ENCODE measurements at places on chromosomes 12 and 14.

- DNase-seq: peak; percentile 65
Observed at GRCh38 chr14:75230140-75230792, 48.4 kb upstream of the FOS start.

DNA sequence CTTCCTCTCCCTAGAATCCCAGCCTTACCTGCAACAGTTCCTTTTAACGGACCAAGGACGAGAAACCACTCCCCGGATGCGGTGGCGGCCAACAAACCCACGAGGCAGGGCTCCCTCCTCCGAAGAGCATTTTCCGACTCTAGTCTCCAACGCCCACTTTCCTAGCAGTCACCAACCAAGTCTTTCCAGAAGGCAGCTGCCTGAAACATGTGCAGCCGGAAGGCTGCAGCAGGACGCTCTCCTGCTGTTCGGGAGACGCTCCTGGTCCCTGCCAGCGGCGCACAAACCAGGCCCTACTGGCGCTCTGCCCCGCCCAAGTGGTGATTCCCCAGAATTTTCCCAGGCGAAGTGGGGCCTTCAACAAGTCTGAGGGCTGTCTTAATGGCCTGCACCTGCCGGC lies 21.1 kb upstream of the ADAM20 start:
- DNase-seq: no peak

DNA sequence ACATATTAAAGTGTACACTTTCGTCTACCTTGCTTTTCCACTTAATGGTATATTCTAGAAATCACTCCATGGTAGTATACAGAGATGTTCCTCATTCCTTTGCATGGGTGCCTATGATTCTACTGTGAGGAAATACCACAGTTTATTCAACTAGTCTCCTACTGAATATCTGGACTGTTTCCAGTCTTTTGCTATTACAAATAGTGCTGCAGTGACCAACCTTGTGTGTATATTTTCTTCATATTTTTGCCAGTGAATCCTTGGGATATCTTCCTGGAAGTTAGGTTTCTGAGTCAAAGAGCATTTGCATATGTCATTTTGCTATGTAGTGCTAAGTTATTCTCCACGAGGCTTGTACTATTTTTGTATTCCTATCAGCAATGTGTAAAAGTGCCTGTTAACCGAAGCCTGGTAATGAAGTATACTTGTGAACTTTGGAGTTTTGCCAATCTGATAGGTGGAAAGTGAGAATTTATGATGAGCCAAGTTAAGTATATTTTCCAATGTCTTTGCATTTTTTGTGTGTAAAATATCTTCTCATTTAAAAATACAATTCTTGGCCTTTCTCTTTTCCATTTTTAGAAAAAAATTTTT lies 31.3 kb upstream of the TMEM263 start:
- DNase-seq: no peak

DNA sequence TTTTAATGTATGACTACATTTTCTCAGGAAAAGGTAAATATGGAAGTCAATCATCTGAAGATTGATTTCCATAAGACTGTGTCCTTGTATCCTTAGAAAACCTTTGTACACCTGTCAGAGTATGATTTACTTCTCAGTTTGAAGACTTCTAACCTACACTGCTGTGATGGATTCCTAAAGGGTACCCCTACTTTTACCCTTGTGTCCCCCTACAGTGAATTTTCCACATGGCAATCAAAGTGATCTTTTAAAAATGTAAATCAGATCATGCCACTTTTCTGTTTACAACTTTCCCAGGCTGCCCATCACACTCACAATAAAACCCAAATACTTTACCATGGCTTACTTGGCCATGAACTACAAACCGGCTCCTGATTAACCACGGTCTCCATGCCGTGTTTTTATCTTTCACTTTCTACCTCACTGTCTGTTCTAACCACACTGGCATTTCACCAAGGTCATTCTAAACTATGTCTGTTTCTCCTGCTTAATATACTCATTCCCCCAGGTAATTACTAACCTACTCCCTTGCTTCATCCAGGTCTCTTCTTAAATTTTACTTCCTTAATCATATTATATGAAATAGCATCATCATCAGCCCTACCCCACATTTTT lies 8.1 kb downstream of the DNAI7 start:
- no peak for DNase-seq

DNA sequence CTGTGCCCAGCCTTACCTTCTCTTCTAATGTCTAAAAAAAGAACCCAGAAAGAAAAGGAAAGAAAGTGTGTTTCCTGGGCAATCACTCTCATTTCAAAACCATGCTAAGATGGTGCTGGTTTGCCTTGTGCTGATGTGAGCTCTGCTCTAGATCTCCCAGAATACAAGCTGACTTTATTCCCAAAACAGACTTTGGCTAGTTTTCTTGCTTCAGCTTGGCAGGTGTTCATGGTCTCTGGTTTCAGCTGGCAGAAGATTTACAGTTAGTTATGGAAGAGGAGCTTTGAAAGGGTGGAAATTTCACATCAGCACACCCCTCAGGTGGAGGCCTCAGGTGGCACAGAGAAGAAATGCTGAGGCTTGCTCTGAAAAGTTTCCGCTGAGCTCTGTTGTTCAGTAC lies 34.4 kb downstream of the PPP1R36 start:
- no peak for DNase-seq

GRCh38 chr12:6632026-6632983 lies 3.5 kb downstream of the LPAR5 start:
- peak; percentile 62 for DNase-seq

GRCh38 chr14:88551094-88551870 lies 3.5 kb downstream of the PTPN21 start:
- DNase-seq: peak; percentile 37

- no peak for DNase-seq
Observed at GRCh38 chr14:52352061-52352491, 38.0 kb downstream of the PTGER2 start.

DNA sequence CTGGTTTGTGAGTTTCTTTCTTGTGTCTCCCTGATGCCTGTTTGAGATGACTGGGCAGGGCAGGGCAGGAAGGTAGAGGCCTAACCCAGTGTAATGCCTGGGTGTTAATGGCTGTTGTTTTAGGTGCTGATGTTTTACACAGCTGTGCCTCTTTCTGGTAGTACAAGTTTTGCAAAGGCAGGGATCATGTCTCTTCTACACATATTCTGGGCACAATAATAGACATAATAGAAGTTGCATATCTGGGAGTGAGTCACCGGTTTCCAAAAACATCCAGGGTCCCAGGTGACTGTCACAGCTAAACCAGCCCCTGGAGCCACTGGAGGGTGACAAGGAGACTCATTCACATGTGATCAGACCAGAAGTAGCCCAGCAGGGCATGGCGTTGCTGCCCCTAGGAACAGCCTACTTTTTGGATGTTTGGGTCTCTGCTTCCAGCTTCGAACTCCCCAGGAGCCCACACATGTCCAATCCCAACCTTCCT lies 18.1 kb downstream of the TPCN1 start:
- DNase-seq: no peak

GRCh38 chr12:119334430-119335170 lies at the start of gene CCDC60:
Gene CCDC60, plus strand, starts transcription at chr12:119334729. Its CDS starts 448 bp downstream, at chr12:119335177.
- peak; percentile 1 for DNase-seq

DNA sequence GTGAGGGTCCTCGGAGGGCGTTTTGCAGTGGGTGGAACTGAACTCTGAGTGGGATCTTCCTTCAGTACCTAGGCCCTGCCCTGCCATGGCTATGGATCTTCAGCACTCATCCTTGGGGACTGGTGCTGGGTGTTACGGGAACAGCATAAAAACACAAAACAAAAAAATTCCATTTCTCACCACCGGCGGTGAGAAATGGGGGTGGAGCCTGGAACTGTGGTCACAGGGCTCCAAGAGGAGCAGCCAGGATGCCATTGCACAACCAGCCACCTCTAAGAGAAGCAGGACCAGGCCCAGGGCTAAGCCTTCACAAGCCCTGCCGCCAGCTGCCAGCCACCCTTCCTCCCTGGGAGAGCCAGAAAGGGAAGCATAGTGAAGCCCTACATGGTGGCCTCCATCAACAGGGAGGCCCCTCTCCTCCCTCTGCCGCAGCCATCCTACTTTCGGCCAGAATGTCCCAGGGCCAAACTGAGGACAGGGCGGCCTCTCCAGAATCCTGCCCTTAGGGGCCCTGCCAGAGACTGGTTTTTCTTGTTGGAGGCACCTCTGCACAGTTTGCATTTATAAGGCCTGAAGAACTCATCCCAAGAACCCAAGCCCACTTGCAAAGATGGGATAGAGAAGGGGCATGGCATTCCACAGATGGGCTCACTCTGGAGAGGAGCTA lies 76.5 kb downstream of the VCPKMT start:
- no peak for DNase-seq

- DNase-seq: no peak
Observed at GRCh38 chr12:28215021-28215420, 24.8 kb downstream of the CCDC91 start.

GRCh38 chr12:79689061-79689476 lies 1.7 kb downstream of the PAWR start:
- DNase-seq: peak; percentile 18

GRCh38 chr12:132257206-132257954 lies 72.0 kb downstream of the GALNT9 start:
- no peak for DNase-seq

GRCh38 chr14:102185360-102185759 lies 45.7 kb downstream of the WDR20 start:
- no peak for DNase-seq

DNA sequence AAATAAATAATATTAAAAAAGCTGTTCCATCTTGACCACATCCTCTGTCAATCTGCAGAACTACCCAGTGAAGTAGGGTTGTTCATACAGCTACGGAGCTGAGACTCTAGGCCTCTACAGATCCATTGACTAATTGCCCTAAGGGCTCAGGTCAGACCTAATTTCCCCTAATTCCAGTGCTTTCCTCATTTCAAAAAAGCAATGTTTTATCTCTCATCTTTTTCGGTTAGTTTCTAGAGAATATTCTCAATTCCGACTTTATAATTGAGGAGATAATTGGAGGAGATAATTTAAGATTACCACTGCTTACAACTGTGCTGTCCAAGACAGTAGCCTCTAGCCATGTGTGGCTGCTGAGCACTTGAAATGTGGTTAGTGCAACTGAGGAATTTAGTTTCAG lies 167.1 kb downstream of the KIF21A start:
- DNase-seq: no peak

DNA sequence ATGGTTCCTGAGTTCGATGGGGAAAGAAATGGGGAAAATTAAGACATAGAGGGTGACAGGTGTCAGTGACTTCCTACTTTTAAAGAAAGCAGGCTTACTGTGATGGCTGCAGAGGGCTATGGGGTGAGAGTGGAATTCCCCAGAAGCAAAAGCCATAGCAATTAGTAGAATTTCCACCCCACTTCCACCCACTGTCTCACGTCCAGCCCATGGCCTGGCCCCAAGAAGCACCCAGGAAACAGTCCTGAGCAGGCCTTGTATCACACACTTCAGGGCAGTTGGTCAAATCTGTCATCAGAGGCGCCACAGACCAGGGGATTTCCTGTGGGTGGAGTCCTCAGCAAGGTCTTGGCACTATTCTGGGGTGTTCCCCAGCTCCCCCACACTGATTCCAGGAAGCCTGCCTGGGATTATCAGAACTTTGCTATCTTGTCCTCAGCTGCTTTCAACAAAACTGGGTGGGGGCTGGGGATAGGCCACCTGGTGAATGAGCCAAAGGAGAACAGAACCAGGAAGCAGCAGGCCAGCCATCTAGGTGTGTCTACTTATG lies 120.1 kb upstream of the CCND2 start:
- DNase-seq: peak; percentile 83

DNA sequence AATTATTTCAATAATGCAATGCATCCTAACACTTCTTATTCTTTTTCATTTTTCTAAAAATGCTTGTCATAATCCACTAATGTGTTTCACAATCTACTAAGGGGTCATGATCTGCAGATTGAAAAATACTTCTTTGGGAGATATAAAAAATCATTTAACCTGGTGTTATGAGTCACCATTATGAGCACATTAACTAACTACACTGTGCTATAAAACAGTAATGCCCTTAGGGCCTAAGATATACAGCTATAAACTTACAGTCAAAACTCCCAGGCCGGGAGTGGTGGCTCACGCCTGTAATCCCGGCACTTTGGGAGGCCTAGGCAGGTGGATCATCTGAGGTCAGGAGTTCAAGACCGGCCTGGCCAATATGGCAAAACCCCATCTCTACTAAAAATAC lies 14.2 kb downstream of the ATXN2 start:
- no peak for DNase-seq

GRCh38 chr14:80395031-80395430 lies 183.7 kb upstream of the DIO2 start:
- DNase-seq: no peak

DNA sequence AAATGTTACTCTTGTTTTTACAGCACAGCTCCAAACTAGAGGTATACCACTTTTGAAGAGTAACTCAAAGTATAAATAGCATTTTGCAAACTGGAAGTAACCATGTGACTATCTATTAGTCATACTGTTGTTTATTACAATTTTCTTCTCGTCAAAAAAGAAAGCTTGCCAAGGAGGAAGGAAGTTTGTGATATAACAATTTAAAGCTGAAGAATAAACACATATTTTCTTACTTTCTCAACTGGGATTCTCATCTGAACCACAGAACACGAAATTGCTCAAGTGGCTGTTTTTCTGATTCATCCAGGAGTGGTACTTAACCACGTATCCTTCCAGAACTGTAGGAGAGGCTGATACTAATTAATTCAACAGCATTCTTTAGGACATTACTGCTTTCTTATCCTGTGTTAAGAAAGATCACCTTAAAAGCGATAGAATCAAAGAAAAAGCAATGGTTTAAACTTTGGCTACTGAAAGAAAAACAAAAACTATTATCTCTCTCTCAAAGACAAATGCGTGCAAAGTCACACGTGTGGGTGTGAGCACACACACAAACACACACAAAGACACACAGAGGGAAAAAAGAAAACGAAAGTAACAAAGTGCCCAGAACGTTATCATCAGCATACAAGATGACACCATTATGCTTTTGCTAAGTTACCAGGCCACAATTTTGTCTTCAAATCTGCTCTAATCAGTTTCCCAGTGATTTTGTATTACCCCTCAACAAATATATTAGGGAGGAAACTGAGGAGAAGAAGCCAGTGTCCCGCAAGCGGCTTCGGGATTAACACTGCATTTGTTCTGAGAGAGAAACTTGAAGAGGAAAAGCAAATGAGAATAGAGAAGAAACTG lies at the start of gene CLEC2B:
TSS of gene CLEC2B (minus strand) at position 48 of the 855 bp plus-strand sequence.
- DNase-seq: no peak

DNA sequence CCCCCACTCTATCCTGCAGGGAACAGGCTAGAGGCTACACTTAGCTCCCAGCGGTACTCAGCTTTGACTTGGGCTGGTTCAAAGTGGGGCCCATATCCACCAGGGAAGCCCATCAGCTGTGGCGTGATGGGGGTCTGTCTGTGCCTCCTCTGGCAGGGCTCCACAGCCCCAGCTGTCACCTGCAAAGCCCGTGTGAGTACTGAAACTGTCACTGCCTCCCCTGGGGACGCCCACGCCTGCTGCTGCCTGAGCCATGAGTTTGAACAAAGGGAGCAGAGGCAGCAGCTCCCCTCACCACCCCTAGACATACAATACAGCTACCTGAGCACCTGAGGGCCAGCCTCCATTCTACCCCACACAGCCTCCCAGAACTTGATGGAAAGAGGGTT lies 5.0 kb downstream of the REM2 start:
- peak; percentile 81 for DNase-seq
